Cardiac fibroblast (primary cell): ENCODE measurements at places on chromosomes 4 and X.

GRCh38 chrX:101397779-101398178 is 7.0 kb downstream of the RPL36A start:
- peak; percentile 54 for DNase-seq

DNA sequence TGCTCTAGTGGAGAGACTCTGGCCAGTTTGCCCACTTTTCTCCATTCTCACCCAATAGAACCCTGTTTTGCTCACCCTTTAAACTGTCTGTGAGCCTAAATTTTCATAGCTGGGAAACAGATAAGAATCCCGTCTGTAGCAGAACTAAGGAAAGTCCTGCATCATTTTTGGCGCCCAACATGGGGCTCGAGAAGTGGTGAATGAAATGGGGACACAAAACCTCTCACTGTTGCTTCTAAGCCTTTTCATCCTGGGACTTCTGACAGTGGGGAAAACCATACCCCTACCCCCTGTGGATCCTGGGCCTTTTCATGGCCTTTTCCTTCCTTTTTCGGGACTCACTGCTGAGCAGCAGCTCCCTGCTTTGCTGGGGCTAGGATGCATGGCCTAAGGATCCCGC is 189.9 kb downstream of the INPP4B start:
- peak; percentile 23 for DNase-seq

DNA sequence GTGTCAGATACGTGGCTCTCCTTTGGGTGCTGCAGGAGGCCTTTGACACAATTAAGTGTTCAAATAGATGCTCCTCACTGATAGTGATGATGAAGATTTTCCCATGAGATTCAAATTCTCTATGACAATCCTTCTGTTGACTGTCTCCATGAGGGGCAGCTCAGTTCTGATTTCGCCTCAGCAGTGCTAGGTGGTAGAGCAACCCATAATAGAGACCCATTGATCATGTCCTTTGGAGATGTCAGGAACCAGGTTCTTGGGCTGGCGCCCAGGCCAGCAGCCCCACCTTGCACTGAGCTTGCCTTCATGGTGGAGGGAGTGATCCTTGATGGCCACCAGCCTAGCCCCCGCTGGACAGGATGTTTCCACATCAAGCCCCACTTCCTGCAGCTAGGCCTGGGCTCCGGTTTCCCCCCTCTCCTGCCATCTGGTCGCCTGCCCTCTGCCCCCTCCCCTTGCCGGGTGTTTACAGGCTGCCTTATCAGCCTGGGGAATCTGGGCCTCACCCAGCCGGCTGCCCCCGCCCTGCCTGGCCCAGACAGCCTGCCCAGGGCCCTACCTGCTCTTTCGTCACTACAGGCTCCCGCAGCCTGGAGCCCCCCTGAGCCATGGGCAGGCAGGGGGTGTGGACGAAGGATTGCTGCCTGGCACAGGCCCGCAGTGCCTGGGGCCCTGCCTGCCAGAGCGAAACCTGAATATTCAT is 12.6 kb downstream of the ELF4 start:
- DNase-seq, result no peak

DNA sequence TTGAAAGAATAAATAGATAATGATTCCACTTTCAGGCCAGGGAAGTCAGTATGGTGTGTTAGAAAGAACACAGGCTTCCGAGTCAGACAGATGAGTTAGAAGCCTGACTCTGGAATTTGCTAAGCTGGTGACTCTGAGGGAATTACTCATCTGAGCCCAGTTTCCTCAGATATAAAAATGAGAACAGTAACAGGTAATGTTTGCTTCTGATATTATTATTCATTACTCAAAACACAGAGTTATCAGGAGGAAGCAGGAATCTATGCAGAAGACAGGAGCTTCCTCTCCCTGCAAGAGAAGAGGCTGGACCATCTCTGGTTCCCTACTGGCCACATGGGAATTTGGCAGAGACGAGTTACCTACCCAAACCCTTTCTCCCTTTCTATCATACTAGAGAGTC is 163.1 kb downstream of the EVC2 start:
- no peak for DNase-seq

DNA sequence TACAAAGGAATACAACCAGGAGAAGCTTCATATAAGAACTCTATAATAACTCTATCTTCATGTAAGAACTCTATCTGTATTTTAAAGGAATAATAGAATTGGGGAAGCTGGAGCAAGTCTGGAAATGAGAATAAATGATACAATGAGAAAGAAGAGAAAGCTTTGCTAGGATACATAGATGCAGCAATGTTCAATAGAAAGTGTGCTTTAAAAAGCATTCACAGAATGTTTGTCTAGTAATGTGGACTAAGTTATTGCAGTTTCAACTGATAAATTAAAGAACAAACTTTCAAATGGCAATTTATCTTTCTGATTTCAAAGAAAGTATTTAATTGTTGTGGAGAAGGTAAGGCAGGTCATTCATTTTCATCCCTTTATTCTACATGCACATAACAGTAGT is 104.9 kb downstream of the TTC29 start:
- no peak for DNase-seq

DNA sequence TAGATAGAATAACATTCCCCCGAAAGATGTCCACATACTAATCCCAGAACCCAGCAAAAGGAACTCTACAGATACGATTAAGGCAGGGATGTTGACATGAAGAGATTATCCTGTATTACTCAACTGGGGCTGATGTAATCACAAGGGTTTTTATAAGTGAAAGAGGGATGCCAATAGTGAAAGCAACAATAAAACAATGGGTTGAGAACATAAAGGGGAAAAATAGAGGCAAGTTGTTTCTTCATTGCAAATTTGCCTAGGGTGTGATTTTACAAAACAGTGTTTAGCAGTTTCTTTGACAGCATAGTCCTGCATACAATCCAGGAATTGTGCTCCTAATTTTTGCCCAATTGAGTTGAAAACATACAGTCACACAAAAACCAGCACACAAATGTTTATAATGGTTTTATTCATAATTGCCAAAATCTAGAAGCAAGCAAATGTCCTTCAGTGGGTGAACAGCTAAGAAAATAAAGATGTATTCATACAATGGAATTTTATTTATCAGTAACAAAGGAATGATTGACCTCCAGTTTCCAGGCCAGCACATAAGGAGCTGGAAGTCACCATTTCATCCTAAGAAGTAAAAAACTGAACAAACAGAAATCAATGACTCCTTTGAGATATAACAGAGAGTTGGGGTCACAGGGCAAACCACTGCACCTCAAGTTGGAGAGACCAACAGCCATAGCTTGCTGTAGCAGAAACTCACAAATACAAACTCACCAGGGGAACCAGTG is 107.2 kb downstream of the CENPC start:
- DNase-seq, result peak; percentile 83

DNA sequence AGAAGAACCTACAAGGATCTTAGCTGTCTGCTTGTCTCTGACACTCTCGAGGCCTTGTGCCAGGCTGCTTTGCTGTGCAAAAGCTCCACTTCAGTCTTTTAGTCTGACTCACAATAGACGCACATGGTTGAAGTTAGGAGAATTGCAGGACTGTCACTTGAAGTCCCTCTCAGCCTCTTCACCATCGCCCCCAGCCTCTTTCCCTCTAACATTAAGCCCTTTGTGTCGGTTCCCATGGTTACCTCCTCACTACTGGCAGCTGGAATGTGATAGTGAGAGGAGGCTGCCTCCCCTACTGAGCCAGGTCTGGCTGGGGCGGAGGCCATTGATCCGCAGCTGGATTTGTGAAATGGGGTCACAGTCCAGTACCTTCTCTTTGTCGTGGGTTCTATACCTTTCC is 201.8 kb downstream of the SOWAHB start:
- DNase-seq, result no peak

GRCh38 chr4:158588777-158589176 is 67.1 kb downstream of the RXFP1 start:
- DNase-seq, result no peak

- no peak for DNase-seq
These were observed 3.7 kb downstream of the PDE6B start for GRCh38 chr4:628821-629635.

GRCh38 chr4:89351201-89351600 is 43.6 kb upstream of the GPRIN3 start:
- DNase-seq, result no peak

- DNase-seq, result peak; percentile 14
These were observed 119.8 kb downstream of the PPARGC1A start for GRCh38 chr4:23770011-23770410.

- DNase-seq, result no peak
These were observed 25.4 kb upstream of the METAP1 start for GRCh38 chr4:98969878-98970785.

DNA sequence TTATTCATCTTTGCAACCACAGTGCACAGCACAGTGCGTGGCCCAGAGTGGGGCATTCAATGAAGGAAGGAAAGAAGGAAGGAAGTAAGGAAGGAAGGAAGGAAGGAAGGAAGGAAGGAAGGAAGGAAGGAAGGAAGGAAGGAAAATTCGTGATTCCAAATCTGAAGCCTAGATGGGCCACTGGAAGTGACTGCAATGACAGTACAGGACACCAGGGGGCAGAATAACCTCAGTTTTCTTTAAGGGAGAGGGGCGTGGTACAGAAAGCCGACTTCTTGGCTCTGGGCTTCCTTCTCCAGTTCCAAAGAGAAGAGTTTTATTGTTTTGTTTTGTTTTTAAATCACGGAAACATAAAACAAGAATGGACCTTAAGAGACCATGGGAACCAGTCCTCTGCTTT is 47.8 kb downstream of the APLN start:
- DNase-seq, result peak; percentile 62

- no peak for DNase-seq
These were observed 65.7 kb upstream of the NDST3 start for GRCh38 chr4:117968606-117969005.

DNA sequence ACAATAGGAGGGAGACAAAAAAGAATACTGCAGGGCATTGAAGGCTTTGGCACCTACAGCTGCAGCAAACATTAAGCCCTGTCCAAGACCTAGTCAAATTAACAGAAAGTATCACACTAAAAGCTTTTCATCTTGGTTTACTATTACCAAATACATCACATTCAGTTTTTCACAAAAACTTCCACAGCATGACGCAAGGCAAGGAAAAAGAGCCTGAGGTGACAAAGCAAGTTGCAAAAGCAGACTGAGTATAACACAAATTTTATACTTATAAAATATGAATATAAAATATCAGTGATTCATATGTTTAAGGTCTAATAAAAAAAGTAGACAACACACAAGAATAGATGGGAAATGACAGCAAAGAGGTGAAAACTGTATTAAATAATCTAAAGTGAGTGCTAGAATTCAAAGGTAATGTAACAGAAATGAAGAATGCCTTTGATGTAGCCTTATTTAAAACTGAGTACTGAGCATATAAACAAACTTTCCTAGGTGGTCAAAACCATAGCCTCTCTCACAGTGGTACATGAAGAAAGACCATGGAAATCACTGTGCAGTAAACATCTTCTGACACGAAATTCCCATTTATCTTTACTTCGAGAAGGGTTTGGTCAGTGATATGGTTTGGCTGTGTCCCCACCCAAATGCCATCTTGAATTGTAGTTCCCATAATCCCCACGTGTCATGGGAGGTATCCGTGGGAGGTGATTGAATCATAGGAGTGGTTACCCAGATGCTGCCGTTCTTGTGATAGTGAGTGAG is 27.7 kb upstream of the MAGEA11 start:
- no peak for DNase-seq

- DNase-seq, result no peak
These were observed 4.0 kb upstream of the DHX15 start for GRCh38 chr4:24588216-24588954.

DNA sequence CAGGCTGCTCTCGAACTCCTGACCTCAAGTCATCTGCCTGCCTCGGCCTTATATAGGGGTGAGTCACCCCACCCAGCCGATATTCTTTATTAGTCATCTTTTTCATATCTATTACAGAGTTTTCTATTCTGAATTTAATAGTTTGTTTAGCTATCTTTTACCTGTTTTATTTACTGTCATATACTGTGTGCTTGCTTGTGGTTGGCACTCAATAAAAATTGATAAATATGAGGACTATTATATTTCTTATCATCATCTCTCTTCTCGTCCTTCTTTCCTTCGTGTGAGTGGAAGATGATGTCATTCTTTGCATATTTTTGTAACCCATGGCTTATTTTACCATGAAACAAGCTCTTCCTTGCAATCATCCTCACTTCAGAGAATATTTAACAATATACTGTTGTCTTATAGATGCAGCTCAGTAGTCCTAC is 265.5 kb downstream of the ARHGAP24 start:
- peak; percentile 23 for DNase-seq

DNA sequence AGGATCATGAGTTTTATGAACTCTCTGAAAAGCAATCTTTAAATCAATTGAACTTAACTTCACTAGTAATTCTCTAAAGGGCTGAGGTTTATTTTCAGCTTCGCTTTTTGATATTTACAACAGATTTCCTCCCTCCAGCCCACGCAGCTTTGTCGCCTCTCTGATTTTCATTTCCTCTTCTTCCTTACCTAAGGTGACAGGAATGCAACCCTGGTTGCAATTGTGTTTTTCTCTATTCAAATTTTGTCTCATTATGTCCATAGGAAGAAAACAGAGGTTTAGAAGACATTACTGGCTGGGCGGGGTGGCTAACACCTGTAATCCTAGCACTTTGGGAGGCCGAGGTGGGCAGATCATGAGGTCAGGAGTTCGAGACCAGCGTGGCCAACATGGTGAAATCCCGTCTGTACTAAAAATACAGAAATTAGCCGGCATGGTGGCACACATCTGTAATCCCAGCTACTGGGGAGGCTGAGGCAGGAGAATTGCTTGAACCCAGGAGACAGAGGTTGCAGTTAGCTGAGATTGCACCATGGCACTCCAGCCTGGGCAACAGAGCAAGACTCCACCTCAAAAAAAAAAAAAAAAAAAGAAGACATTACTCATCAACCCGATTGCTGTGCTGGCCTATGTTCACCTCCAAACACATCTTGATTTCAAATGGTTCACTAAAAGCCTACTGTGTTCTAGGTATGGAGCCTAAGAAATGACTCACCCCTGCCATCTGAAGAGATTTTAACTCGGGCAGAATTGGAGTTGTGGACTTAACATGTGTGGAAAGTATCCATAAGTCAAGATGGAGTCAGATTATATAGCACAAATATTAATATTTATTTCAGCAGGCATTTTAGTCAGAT is 36.8 kb downstream of the VSIG4 start:
- DNase-seq, result no peak

- no peak for DNase-seq
These were observed 217.8 kb upstream of the ETNPPL start for GRCh38 chr4:108980455-108981239.

- no peak for DNase-seq
These were observed 30.1 kb upstream of the PRDX4 start for GRCh38 chrX:23637187-23637586.

GRCh38 chrX:30982467-30982866 is 89.4 kb downstream of the FTHL17 start:
- DNase-seq, result no peak

DNA sequence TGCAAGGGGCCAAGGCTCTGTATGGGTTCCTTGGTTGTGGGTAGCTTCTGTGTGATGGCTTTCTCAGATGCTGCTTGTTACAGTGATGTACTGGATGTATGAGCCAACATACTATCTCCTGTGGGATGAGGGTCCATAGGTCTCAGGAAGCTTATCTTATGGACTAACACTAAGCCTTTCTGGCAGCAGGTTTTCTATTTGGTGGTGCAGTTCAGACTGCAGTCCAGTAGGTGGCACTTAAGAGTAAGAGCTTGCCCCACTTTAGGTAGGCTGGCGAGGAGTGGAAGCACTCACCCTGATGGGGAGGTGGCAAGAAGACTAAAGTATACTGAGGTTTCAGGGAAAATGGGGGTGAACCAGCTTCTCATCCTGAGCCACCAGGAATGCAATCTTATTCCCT is 306.7 kb upstream of the MAOA start:
- DNase-seq, result peak; percentile 35
